ENCODE measurements at places on chromosomes 12 and 14. TPM values are rescaled to one million over a fixed set of nuclear protein-coding genes. Genes with fewer than 3 reads are reported as not detected.

The KLHL33 gene
- 0.29 TPM for polyA plus RNA-seq

GRCh38 chr14:59919570-59920377 lies at the start of gene LRRC9:
Gene LRRC9 (plus strand): TSS chr14:59920144.
- DNase-seq, result peak; percentile 67

DNA sequence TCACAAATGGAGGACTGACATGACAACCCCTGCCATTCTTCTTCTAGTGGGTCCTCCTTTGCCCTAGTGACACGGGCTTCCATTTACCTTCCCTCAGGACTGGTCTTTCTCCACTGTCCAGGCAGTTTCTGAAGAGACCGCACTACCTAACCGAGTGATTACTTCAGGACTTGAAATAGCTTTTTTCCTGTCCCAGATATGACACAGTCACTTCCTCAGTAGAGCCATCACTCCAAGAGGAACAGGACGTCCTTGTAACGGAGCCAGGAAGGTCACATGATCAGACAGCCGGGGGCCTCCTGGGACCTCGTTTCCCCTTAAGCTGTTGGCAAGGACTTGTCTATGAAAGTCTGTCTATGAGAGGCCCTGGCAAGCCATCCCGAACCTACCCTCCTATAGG lies 62.3 kb downstream of the FOS start:
- no peak for DNase-seq

The TAS2R31 gene
- 1.4 TPM for polyA plus RNA-seq

GRCh38 chr14:20468764-20469241 lies 403 bp upstream of the PNP start:
- DNase-seq, result no peak

- DNase-seq, result no peak
Observed at GRCh38 chr12:131312793-131313545, 359.3 kb downstream of the ADGRD1 start.
